ENCODE measurements at places on chromosomes 7 and 10.

- DNase-seq, result peak; percentile 14
Measured at GRCh38 chr10:100878291-100878910, 34.4 kb upstream of the SLF2 start.

GRCh38 chr7:76278540-76278939 lies 23.9 kb upstream of the HSPB1 start:
- no peak for DNase-seq

DNA sequence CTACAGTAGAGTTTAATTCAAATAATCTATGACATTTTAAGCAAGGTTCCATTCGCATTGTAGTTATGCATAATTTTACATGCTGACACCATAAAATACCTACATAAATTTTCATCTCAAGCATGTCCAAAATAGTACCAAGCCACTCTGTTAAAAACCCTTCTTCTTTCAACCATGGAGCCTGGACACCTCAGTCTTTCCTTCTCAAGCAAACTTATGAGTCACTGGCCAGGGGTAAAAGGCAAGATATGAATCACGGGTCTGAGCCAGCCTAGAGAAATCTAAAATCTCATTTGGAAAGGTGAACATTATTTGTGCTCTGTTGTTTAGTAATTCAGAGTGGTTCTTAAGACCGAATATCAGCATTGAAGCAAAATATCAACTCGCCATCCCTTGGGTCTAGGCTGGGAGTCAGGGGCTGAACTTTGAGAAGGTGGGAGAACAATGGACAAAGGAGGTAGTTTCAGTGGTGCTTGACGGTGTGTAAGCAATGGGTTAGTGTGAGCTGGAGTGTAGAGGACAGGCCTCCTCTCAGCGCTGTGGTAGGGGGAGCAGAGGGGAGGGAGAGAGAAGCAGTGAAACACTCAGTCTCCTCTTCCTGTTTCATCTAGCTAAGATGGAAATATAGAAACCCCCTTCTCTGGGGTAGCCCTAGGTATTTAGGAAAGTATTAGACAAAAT lies 19.1 kb upstream of the GPAM start:
- DNase-seq, result no peak

DNA sequence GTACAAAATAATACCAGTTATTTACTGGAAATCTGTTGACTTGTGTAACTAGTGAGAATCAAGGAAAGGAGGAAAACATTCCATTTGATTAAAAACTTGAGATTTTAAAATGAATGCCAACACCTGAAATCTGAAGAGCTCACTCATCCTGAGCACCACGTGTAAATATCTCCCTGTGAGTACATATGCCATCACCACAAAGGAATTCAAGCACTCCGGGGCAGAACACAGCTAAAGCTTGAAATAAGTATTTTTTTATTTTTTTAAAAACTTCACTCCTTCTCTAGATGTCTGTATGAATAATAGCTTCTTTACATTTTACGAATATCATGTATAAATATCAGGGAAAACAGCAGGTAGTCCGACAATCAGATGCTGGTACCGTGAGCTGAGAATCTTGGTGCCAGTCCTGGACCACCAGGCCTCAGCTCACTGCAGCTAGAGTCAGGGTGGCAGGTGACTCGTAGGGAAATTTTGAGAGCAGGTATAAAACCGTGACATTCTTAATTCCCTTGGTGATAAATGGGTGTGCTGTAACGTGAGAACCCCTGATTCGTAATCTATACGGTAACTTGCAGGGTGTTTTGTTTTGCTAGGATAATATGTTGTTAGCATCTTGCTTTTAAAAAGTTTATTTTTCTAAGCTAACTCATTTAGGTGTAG lies 12.7 kb downstream of the LMTK2 start:
- DNase-seq, result no peak

- no peak for DNase-seq
Measured at GRCh38 chr7:5428478-5429252, 5.0 kb upstream of the TNRC18 start.

GRCh38 chr10:95730233-95730632 lies 25.7 kb upstream of the ENTPD1 start:
- DNase-seq, result no peak

DNA sequence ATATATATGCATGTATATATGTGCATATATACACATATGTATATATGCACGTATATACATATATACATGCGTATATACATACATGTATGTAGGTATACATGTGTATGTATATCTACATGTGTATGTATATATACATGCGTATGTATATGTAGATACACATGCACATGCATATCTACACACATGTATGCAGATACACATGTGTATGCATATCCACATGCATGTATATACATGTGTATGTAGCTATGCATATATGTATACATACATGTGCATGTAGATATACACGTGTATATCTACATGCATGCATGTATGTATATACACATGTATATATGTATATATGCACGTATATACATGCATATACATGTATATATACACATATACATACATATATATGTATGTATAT lies 95.8 kb upstream of the STEAP4 start:
- no peak for DNase-seq

DNA sequence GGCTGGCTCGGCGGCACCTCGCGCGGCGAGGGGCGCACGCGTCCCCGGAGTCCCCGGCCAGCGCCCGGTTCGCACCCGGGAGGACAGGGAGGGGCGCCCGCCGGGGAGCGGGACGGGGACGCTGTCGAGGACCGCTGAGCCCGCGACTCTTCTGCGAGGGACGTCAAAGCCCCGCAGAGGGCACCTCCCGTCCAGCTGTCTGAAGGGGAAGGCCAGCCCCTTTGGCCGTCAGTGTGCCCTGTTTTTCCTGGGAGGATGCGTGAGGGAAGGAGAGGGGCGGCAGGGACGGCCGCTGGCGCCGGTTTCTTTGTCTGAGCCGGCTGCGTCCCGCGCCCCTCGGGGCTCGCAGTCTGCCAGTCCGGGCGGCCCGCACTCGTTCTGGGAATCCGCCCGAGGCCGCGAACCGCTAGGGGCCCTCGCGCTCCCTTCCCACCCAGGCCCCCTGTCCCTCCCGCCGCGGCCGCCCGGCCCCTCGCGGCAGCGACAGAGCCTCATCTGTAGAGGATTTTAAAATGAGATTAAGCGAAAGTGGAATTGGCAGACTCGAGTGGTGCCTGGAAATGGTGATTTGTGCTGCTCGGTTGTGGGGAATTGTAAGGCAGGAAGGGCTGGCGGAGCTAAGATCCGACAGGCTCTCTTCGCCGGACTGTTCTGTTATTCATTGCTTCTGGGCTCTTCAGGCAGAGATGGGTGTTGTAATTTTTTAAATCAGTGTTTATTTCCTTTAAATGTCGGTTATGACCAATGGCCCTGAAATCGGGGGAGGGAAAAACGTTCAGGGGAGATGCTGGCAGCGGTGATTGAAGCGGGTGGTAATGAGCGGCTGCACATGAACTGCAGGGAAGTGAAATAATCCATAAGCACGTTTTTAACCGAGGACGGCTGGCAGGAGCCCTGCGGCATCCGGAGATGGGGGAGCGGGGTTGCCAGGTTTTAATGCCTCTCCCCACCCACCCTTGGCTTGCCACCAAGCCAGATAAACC lies 618 bp upstream of the RELN start:
- no peak for DNase-seq

DNA sequence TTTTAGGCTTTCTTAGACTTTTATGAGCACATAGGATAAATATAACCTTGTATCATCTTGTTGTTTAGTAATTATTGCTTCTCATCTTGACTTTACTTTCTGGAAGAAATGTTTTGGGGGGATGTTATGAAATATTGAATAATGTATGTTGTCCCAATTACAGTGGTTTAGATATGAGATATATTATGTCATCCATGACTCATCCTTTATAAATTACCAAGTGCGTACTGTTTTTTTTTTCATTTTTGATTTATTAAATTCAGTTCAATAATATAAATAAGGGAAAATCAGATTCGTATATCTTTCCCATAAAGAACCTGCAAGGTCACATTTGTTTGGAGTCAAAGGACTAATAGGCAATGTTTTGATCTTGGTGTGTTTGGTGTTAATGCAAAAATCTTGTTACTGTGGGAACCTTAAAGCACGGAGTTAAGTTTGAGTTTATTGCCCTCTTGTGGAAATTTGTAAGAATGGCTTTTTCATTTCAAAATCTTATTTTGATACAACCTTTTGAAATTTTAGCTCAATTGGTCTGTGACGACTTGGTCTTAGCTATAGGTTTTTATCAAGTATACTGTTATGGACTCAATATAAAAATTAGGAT lies 108.6 kb downstream of the SRI start:
- DNase-seq, result peak; percentile 24

DNA sequence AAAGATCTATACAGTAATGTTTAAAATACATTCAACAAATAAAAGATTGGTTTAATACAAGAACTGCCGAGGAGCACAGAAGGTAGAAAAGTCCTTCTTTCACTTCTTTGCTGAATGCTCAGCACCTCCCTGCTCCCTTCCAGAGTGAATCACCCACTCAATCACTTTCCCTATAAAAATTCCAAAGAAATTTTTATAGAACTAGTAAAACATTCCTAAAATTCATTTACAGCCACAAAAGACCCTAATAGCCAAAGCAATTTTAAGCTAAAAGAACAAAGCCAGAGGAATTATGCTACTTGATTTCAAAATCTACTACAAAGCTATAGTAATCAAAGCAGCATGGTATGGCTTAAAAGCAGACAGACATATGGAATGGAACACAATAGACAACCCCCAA lies 320.9 kb downstream of the PCLO start:
- DNase-seq, result no peak

GRCh38 chr10:74012480-74012879 lies 14.6 kb downstream of the VCL start:
- no peak for DNase-seq

- no peak for DNase-seq
Measured at GRCh38 chr7:66055321-66055956, 20.2 kb upstream of the ASL start.

- no peak for DNase-seq
Measured at GRCh38 chr7:117157241-117158209, 165.3 kb downstream of the WNT2 start.

Measured in CD4-positive, alpha-beta T cell treated with Interleukin-12 subunit alpha and Interleukin-12 subunit beta, for 1 hour (primary cell).